HL-60 (cell line): ENCODE measurements at places on chromosomes 12 and 14.

- DNase-seq, result no peak
Measured at GRCh38 chr14:102500713-102501112, 8.9 kb downstream of the ANKRD9 start.

DNA sequence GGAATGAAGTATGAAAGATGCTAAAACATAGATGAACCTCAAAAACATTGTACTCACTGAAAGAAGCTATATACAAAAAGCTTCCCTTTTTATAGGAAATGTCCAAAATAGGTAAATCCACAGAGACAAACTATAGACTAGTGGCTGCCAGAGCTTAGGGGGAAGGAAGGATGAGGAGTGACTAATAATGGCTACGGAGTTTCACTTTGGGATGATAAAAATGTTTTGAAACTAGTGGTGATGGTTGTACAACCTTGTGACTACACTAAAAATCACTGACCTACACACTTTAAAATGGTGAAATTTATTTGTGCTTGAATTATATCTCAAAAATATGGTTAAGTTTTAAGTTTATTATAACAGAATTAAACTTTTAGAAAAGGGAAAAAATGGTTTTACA, 37.1 kb upstream of the AMN1 start:
- DNase-seq, result no peak

DNA sequence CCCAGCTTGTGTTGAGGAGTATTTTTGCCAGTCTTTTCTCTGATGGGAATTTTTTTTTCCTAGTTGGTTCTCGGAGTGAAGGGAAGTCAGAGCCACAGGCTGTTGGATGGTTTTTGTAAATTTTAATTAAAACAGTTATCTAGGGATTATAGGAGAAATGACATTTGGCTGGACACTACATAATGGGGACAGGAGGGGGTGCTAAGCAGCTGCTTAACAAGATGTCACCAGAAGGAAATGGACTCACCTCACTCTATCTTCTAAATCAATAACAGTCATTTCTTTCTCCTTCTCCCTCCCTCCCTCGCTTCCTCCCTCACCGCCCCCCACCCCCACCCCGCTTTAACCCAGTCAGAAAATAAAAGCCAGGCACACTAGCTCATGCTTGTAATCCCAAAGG, 93.4 kb upstream of the TMEM233 start:
- no peak for DNase-seq

DNA sequence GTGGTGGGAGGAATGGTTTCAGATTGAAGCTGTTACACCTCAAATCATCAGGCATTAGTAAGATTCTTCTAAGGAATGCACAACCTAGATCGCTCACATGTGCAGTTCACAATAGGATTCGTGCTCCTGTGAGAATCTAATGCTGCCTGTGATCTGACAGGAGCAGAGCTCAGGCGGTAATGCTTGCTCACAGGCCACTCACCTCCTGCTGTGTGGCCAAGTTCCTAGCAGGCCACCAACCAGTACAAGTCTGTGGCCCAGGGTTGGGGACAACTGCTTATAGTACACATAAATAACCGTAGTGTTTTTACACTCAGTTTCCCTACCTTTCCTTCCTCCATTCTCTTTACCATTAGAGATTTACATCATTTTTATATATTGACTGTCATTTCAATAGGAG, 121.4 kb downstream of the SLCO1B3 start:
- DNase-seq, result no peak

GRCh38 chr12:121138284-121138683, 5.6 kb downstream of the P2RX7 start:
- no peak for DNase-seq

- no peak for DNase-seq
Measured at GRCh38 chr14:61174987-61175386, 106.2 kb downstream of the TMEM30B start.

DNA sequence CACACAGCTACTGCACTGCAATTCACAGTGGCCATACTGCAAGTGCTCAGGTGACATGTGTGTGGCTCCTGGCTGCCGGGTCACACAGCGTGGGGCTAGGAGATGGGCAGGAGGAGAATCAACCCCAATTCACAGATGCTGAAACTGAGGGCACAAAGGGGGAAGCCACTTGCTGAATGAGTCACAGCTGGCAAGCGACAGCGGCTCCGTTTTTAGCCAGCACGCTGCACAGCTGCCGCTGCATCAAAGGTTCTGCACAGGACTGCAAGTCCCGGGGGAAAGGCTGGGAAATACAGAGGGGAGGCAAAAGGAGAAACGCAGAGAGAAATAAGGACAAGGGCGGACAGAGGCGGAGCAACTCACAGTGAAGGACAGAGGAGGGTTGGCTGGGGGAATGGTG, 57.9 kb downstream of the KDM2B start:
- DNase-seq, result no peak

GRCh38 chr12:53777412-53777811, 25.6 kb upstream of the CISTR start:
- DNase-seq, result no peak

- no peak for DNase-seq
Measured at GRCh38 chr12:107322063-107322462, 228.7 kb upstream of the CRY1 start.

DNA sequence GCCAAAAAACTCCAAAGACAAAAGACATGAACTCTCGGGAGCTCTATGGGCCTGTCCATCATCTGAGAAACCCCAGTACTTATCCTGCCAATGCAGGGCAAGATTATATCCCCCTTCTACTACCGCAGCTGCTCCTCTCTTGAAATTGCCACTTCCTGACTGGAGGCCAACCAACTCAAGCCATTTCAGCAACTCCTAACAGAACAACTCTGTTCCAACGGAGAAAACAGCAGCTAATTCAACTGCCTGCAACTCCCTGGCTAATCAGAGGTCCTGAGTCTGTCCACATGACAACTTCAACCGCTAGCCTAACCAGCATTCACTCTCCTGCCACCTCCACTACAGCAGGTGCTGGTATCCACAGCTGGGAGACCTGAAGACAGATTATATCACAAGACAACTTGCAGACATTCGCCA, 24.1 kb downstream of the CEP83 start:
- DNase-seq, result no peak

DNA sequence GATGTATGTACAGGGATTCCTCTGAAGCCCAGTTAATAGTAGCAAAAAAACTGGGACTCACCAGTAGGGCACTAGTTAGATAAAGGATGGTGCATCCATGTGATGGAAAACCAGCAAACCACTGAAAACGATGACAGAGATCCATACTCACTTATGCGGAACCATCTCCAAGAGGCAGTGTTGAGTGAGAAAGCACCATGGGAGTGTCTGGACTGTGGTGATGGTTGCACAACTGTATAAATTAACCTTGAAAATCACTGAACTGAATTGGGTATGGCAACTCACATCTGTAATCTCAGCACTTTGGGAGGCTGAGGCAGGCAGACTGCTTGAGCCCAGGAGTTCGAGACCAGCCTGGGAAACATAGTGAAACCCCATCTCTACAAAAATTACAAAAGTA, 53.6 kb upstream of the ZFP36L1 start:
- DNase-seq, result no peak
